Iris pigment epithelial cell (primary cell): ENCODE measurements at places on chromosomes 7 and 10.
A peak's percentile ranks its signal among the peaks of the same experiment; 100 is the strongest.

DNA sequence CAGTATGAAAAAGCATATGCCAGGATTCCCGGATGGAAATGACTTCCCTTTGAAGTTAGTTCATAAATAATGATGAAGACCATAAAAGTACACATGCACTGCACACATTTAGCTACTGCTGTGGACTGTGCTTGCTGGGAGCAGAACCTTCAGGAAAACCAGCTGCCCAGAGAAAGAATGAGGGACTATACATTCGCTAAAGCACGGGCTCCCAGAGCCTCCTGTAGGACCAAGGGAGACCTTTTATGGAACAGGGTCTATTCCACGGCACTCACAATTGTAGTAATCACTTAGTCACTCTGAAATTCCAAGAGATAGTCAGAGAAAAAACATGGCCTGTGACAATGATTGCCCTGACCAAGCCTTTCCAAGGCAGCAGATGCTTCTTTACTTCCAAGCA is 24.1 kb downstream of the SORCS3 start:
- DNase-seq = no peak

DNA sequence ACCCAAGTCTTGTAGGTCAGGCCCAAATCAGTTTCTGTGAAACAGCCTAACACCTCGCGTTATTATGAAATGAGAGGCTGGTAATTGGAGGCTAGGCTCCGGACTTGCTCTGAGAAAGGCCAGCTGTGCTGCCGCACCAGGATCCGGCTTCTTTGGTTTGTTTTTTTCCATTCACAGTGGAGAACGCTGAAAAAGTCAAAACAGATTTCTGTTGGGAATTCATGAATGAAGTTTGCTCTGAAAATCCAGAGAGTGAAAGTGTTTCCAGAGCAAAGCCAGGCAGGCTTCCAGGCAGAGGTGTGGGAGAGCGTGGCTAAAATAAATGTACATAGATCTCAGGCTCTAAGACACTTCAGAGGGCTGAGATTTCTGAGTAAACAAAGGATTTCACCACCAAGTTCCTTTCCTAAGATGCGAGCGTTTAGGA is 240.1 kb downstream of the TRIL start:
- DNase-seq = no peak

- no peak for DNase-seq
These were observed 387.0 kb downstream of the SDK1 start for GRCh38 chr7:3688071-3688470.

DNA sequence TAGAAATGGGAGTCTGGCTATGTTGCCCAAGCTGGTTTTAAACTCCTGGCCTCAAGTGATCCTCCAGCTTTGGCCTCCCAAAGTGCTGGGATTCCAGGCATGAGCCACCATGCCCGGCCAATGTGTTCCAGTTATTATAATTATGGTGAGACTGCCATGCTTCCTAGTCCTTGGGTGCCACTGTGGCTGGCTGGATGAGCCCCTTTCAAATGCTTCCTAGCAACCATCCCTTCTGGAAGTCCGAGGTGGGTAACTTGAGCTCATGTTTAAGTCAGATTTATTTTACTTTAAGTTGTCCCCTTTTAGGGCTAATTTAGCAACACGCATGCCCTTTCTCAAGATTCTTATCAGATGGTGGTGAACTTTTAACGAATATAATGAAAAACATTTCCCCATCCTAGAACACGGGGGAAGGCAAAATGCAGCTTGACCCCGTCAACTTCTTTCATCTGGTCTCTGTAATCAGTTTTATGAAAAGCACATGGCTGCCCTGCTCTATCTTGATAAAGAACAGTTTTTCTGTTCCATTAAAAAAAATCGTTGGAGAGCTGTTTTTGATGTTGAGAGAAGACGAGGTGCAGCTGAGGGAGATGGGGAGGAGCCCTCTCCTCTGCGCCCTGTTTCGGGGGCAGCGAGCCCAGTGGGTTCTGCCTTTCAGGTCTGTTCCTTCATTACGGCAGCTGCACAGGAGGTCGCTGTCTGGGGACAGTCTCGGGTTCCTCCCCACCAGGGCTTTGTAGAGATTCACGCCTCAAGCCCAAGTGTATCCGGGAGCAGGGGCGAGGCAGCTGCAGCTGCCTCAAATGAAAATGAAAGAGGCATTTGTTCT is 61.0 kb upstream of the MKI67 start:
- no peak for DNase-seq

GRCh38 chr7:47285860-47286491 is 295.9 kb downstream of the TNS3 start:
- DNase-seq = peak; percentile 40

DNA sequence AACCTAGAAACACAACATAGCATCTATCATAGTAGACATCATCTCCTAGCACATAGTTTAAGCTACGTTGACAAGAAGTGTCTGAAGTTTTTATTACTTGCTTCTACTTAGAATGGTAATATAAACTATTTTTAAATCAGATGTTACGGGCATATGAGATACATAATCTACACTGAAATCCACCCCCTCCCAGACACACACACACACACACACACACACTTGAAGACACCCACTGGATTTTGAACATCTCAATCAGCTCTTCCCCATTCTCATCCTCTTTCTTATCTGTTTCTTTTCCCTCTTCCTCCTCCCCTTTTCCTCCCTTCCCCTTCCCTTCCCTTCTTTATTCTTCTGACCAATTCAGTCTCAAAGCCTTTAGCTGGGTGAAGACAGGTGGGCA is 175.9 kb downstream of the PAXIP1 start:
- no peak for DNase-seq

DNA sequence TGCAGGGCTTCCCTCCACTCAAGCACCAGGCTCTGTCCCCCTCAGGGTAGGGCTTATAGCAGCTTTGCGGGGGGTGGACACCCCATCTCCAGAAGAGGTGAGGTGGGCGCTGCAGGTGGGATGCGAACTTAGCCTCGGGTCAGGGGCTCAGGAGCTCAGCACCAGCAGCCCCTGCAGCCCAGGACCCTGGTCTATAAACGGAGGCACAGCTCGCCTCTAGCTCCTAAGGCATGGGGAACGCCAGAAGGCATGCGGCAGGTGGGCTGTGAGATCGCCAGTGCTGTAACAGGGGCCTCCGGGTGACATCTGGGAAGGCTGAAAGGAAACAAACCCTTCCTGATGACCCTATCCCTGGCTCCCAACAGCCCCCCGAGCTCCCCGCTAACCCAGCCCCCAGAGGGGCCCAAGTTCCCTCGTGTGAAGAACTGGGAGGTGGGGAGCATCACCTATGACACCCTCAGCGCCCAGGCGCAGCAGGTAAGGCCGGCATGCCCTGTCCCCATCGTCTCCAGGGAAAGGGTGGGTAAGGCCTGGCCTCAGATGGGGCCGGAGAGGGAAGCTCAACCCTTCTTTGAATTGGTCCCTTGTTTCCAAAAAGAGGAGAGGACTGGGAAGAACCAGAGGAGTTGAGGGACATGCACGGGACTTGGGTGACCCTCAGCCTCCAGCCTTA is 4.2 kb downstream of the NOS3 start:
- no peak for DNase-seq

- DNase-seq = no peak
These were observed 340.9 kb upstream of the MEOX2 start for GRCh38 chr7:16027396-16027795.

DNA sequence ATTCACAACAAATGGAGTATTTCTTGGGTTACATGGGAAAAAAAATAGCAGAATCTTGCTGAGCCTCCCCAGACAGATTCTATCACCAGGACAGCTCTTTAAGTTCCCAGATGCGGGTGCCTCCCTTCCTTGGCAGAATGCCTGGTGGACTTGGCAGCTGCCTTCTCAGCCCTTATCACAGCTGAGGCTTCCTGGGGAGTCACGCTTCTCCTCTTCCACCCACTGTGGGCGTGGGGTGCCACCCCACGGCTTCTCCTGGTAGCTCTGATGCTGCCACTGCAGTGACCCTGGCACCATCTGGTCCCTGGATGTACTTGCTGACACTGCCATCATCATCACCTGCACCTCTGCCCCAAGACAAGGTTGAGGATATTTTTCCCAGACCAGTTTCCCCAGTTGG is 16.2 kb upstream of the NME8 start:
- DNase-seq = peak; percentile 6

DNA sequence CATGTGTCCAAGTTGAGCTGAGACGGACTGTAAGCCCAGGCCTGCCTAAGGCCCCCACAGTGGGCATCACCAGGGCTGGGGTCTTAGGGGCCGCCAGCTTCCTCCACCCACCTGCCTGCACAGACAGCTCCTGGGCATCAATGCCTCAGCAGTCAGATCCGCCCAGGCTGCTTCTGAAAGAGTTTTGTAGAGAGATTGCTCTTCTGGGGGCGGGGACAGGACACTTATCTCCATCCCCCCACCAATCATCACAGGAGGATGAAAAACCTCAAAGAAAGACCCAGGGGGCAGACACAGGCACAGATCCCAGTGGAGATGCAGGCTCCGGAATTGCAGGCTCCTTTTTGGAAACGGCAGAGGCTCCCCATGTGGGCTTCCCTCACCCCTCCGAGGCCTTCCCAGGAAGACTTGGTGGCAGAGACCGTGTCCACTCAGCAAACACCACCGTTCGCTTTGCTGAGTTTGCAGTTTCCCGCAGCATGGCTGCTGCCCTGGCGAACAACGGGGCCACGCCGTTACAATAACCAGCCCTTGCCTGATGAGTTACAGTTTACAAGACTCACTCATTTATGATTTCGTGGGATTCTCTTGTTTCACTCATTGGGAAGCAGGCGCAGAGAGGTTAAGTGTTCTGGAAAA is 96.4 kb downstream of the MKI67 start:
- DNase-seq = no peak

DNA sequence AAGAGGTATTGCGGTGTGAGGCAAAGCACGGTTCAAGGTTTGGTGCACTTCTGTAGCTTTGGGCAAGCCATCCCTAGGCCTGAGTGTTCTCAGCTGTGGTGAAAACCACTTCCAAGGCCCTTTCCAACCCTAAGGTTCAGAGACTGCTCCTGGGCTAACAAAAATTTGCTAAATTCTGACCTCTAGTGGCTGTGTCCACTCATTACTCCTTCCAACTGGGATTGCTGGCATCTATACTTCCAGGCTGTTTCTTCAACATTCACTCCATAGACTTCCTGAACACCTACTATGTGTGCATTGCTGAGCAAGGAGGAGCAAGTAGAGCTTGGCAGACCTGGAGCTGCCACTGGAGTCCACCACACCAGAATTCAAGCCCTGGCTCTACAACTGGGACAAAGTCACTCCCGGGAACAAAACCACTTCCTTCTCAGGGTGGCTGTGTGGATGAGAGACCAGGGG is 29.3 kb upstream of the SH3PXD2A start:
- peak; percentile 38 for DNase-seq

- no peak for DNase-seq
These were observed 991 bp downstream of the ANKRD61 start for GRCh38 chr7:6032167-6032566.
